CD4-positive, CD25-positive, alpha-beta regulatory T cell (primary cell): ENCODE measurements at places on chromosomes 7 and 10. TPM values are rescaled to one million over a fixed set of nuclear protein-coding genes. Genes with fewer than 3 reads are reported as not detected.
A peak's percentile ranks its signal among the peaks of the same experiment; 100 is the strongest.

DNA sequence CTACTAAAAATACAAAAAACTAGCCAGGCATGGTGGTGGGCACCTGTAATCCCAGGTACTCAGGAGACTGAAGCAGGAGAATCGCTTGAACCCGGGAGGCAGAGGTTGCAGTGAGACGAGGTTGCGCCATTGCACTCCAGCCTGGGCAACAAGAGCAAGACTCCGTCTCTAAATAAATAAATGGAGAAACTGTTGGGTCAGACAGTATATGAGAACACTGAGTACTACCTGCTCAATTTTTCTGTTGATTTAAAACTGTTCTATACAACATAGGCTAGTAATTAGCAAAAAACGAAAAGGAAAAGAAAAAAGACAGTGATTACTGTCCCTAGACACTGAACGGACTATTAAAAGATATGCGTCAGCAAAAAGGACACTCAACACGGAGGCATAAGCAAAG is 26.7 kb downstream of the GFRA1 start:
- H3K27me3 ChIP-seq, result no peaks in the 10 kb centered on the region
- H3K4me1 ChIP-seq, result no peaks in the 10 kb centered on the region
- no peak for DNase-seq
- no peaks in the 10 kb centered on the region for H3K36me3 ChIP-seq
- no peak overlapping the region for H3K4me3 ChIP-seq
- no peak overlapping the region for H3K27ac ChIP-seq

GRCh38 chr10:126380352-126381076 is 7.8 kb downstream of the ADAM12 start:
- H3K4me3 ChIP-seq, result no peak overlapping the region
- H3K4me1 ChIP-seq, result no peaks in the 10 kb centered on the region
- DNase-seq, result no peak

- H3K27me3 ChIP-seq, result no peaks in the 10 kb centered on the region
- H3K4me1 ChIP-seq, result no peaks in the 10 kb centered on the region
- H3K36me3 ChIP-seq, result no peaks in the 10 kb centered on the region
- no peak overlapping the region for H3K27ac ChIP-seq
These were observed 559.2 kb downstream of the PTPRN2 start for GRCh38 chr7:158028290-158028941.

DNA sequence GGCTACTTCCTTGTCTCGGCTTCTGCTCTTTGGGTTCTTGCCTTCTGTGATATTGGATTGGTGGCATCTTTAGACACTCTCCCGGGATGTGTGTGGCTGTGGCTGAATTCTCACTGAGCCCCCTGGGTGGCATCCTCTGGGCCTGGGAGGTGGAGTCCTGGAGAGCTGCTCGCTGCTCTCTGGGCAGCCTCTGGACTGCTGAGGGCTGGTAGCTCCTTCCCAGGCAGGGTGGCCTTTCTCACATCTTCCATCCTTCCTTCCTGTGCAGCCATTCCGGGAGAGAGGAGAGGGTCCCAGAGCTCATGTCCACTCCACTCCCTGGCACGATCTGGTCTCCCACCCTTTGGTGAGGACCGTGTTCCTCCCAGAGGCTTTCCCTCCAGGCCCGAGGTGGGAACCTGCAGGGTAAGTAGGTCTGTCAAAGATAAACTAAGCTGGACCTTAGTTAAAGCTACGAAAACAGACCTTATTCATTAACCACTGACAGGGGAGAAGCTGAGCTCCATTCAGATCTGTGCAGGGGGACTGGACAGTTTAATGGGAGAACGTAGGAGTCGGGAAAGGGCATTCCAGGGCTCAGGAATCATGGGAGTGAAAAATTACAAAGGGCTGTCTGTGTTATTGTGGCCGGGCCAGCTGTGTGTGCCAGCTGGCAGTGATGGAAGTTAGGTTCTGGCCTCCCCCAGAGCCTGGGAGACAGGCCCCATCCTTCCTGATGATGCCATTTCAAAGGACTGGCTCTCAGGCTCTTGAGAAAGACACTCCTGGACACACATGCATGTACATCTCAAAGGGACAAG is 8.7 kb downstream of the ATP6V0E2 start:
- no peak for DNase-seq
- no peaks in the 10 kb centered on the region for H3K27me3 ChIP-seq
- H3K4me3 ChIP-seq, result no peak overlapping the region
- peaks cover 23% of the 10 kb centered on the region for H3K36me3 ChIP-seq
- peaks cover 4% of the 10 kb centered on the region for H3K4me1 ChIP-seq
- H3K27ac ChIP-seq, result no peak overlapping the region

GRCh38 chr7:106773228-106773627 is 91.9 kb upstream of the PIK3CG start:
- H3K27me3 ChIP-seq, result peaks cover 6% of the 10 kb centered on the region
- no peak overlapping the region for H3K4me3 ChIP-seq
- no peaks in the 10 kb centered on the region for H3K36me3 ChIP-seq

GRCh38 chr10:49643241-49644034 is 29.6 kb downstream of the CHAT start:
- no peaks in the 10 kb centered on the region for H3K27me3 ChIP-seq
- no peak overlapping the region for H3K27ac ChIP-seq

GRCh38 chr10:114408112-114408967 is 4.0 kb upstream of the AFAP1L2 start:
- no peaks in the 10 kb centered on the region for H3K36me3 ChIP-seq
- H3K4me1 ChIP-seq, result peaks cover 4% of the 10 kb centered on the region
- peaks cover 18% of the 10 kb centered on the region for H3K27me3 ChIP-seq
- no peak overlapping the region for H3K27ac ChIP-seq
- no peak overlapping the region for H3K4me3 ChIP-seq

GRCh38 chr10:35300063-35300699 is 36.1 kb upstream of the CCNY start:
- no peak overlapping the region for H3K4me3 ChIP-seq
- H3K36me3 ChIP-seq, result no peaks in the 10 kb centered on the region
- no peak for DNase-seq
- H3K27me3 ChIP-seq, result peaks cover 3% of the 10 kb centered on the region
- H3K27ac ChIP-seq, result no peak overlapping the region

- H3K36me3 ChIP-seq, result no peaks in the 10 kb centered on the region
- H3K4me3 ChIP-seq, result no peak overlapping the region
- H3K27me3 ChIP-seq, result peaks cover 5% of the 10 kb centered on the region
- peaks cover 18% of the 10 kb centered on the region for H3K4me1 ChIP-seq
These were observed 3.7 kb upstream of the FLNC start for GRCh38 chr7:128826512-128826911.

DNA sequence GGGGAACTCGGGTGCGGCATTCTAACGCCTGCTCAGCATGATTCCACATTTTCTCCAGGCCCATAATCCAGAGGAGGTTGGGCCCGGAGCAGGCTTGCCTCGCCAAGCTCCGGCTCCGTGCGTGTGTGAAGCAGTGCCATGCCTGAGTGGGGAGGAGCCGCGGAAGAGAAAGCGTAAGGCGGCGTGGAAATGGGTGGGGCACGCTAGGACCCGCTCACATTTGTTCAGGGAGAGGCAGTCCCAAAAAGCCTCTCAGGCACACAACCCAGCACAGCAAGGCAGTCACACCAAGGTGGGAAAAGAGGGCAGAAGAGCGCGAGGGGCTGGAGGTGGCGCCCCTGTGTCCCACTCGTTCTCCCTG is 695 bp upstream of the VDAC2 start:
- peak overlapping the region; percentile 98 for H3K27ac ChIP-seq
- H3K27me3 ChIP-seq, result no peaks in the 10 kb centered on the region
- H3K4me1 ChIP-seq, result peaks cover 29% of the 10 kb centered on the region

- H3K4me1 ChIP-seq, result peaks cover 31% of the 10 kb centered on the region
- DNase-seq, result no peak
- peak overlapping the region; percentile 95 for H3K4me3 ChIP-seq
- H3K27me3 ChIP-seq, result no peaks in the 10 kb centered on the region
- H3K36me3 ChIP-seq, result no peaks in the 10 kb centered on the region
These were observed 68.4 kb downstream of the CREB3L2 start for GRCh38 chr7:137933270-137934017.

DNA sequence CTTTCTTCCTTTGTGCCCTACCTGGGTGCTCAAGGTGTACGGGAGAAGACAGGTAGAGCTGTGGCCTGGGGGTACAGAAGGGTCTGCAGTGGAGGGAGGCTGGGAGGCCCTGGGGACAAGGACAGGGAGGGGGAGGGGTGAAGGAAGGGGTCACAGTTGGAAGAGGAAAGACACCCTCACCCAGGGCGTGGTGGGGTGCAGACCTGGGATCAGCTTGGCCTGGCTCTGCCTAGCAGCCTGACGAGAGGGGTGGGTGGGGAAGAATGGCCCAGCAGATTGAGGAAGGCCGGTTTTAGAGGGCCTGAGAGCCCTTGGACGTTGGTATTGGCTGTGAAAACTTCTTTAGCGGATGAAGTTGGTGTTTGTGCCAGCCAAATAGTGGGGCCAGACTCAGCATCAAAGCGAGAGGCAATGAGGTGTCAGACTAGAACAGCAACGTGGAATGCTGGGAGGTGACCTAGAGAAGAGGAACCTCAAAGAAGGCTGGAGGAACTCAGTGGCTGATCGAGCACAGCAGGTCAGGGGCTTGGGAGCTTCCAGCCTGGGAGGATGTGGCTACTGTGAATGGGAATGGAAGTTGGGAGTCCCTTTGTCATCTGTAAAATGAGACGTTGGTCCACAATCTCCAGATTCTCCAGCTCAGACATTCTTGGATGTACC is 18.1 kb upstream of the TRIM8 start:
- peaks cover 9% of the 10 kb centered on the region for H3K4me1 ChIP-seq
- H3K4me3 ChIP-seq, result no peak overlapping the region
- peaks cover 3% of the 10 kb centered on the region for H3K36me3 ChIP-seq
- H3K27ac ChIP-seq, result no peak overlapping the region
- H3K27me3 ChIP-seq, result no peaks in the 10 kb centered on the region
- DNase-seq, result no peak

DNA sequence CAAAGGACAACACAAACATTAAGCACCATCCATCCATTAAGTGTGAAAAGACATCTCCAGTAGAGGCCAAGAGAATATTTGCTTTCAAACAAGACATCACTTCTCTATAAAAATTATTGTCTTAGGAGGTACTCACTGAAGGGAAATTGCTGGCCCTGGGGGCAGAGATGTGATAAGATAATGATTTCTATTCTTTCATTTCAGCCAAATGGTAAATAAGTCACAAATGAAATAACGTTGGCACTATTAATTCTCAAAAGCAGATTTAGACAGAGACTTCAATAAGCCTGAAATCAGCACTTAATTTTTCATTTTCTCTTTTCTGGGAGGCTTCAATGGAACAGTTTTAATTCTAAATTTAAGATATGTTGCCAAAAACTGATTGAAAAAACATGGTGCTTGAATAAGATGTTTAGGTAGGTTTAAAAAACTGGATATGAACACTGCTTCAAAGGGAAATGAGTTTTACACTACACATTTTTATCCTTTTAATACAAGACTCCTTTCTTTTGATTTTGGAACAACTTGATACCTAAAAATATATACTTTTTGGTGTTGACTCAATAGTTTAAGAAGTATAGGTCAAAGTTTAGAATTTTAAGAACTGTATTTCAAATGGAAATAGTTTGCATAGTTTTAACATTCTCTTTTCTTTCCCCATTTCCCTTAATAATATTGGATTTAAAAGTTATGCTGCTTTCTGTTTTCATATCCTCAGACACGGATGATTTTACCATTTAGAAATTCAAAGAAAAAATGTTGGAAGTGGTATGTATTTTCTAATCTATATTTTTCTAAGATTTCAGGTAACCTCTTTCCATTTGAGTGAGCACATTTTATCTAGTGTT is 204.0 kb downstream of the AHR start:
- no peak overlapping the region for H3K4me3 ChIP-seq
- no peaks in the 10 kb centered on the region for H3K36me3 ChIP-seq
- no peak overlapping the region for H3K27ac ChIP-seq
- no peaks in the 10 kb centered on the region for H3K4me1 ChIP-seq
- H3K27me3 ChIP-seq, result peaks cover 2% of the 10 kb centered on the region
- DNase-seq, result no peak

- H3K27me3 ChIP-seq, result peaks cover 6% of the 10 kb centered on the region
- H3K36me3 ChIP-seq, result no peaks in the 10 kb centered on the region
- peak; percentile 39 for DNase-seq
- no peak overlapping the region for H3K27ac ChIP-seq
- H3K4me3 ChIP-seq, result no peak overlapping the region
These were observed 83.8 kb upstream of the GPR26 start for GRCh38 chr10:123582084-123582989.

GRCh38 chr10:91798649-91799611 is 704 bp downstream of the TNKS2 start:
- H3K4me3 ChIP-seq, result peak overlapping the region; percentile 94
- peaks cover 58% of the 10 kb centered on the region for H3K4me1 ChIP-seq
- peak; percentile 47 for DNase-seq
- H3K27ac ChIP-seq, result peak overlapping the region; percentile 89

DNA sequence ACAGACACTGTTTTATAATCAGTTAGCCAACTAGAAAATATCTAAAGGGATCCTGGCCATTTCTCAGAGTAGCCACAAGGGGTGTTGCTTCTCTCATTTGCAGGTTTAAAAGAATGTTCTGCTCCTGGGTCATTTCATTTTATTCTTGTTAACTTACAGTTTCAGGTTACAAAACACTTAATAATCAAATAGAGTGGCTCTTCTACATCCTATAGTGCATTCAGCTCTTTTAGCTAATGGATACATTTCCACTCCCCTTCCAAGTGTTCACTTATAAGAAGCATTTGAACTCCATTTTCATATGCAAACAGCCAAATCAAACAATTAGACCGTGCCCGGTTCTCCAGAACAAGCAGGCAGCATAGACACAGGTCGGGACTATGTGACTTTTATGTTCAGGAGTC is 117.5 kb downstream of the TRIL start:
- no peak overlapping the region for H3K27ac ChIP-seq
- DNase-seq, result no peak
- no peaks in the 10 kb centered on the region for H3K36me3 ChIP-seq
- no peaks in the 10 kb centered on the region for H3K27me3 ChIP-seq
- H3K4me3 ChIP-seq, result no peak overlapping the region

GRCh38 chr7:154598396-154598795 is 404.5 kb downstream of the PAXIP1 start:
- no peak for DNase-seq
- H3K36me3 ChIP-seq, result no peaks in the 10 kb centered on the region
- no peaks in the 10 kb centered on the region for H3K4me1 ChIP-seq
- H3K27ac ChIP-seq, result no peak overlapping the region
- no peaks in the 10 kb centered on the region for H3K27me3 ChIP-seq

DNA sequence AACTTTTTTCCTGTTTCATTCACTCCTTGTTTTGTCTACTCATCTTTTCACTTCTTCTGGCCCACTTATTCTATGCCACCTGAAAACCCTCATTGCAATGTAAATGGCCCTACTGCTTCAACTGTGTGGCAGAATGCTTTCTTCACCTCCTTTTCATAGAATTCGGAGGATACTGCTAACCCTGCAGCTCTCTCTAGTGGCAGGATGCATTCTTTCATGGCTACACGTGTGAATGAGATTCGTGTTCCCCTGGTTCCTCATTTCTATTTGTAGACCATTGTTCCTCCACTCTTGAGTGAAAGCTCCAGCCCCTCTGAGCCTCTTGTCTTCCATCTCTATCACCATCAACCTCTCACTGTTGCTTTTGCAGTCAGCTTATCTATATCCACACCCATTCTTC is 20.9 kb upstream of the CYP26C1 start:
- no peaks in the 10 kb centered on the region for H3K27me3 ChIP-seq
- no peak overlapping the region for H3K4me3 ChIP-seq
- no peak for DNase-seq
- no peaks in the 10 kb centered on the region for H3K4me1 ChIP-seq

GNGT1 gene
- polyA plus RNA-seq, result not detected

ZNF438 gene
- polyA plus RNA-seq, result 4.2 TPM

BLNK gene
- not detected for polyA plus RNA-seq

FGFBP3 gene
- polyA plus RNA-seq, result 1.3 TPM

PNLIPRP2 gene
- not detected for polyA plus RNA-seq
